ENCODE measurements at places on chromosomes 16 and 17.

GRCh38 chr17:15978606-15979005 lies 20.9 kb downstream of the ZSWIM7 start:
- no peak for DNase-seq

DNA sequence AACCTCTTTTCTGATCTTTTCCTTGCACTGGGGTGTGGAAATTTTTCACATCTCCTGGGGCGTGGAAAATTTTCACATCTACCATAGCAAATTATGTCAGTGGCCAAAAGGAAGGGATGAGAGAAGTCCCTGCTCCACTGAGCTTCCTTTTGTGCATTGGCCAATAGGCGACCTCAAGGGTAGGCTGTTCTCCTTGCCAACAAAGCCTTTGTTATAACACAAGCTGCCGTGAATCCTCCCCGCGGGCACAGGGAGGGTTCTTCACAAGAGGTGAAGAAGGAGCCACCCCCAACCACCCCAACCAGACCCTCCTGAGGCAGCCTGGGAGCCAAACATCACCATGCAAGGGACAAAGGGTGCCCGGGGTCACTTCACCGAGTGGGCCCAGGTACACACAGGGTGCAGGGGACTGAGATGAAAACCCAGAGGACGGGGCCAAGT lies 6.5 kb downstream of the SLC5A11 start:
- no peak for DNase-seq

GRCh38 chr17:37672548-37673078 lies 29.4 kb upstream of the DDX52 start:
- DNase-seq = no peak

- DNase-seq = no peak
These were observed 727 bp upstream of the MBTPS1 start for GRCh38 chr16:84117494-84117843.

GRCh38 chr17:81477173-81477572 lies 35.4 kb downstream of the ACTG1 start:
- DNase-seq = no peak

GRCh38 chr17:335691-336090 lies 16.9 kb downstream of the RPH3AL start:
- no peak for DNase-seq

- no peak for DNase-seq
These were observed 2.6 kb downstream of the KIFC3 start for GRCh38 chr16:57799600-57800199.

DNA sequence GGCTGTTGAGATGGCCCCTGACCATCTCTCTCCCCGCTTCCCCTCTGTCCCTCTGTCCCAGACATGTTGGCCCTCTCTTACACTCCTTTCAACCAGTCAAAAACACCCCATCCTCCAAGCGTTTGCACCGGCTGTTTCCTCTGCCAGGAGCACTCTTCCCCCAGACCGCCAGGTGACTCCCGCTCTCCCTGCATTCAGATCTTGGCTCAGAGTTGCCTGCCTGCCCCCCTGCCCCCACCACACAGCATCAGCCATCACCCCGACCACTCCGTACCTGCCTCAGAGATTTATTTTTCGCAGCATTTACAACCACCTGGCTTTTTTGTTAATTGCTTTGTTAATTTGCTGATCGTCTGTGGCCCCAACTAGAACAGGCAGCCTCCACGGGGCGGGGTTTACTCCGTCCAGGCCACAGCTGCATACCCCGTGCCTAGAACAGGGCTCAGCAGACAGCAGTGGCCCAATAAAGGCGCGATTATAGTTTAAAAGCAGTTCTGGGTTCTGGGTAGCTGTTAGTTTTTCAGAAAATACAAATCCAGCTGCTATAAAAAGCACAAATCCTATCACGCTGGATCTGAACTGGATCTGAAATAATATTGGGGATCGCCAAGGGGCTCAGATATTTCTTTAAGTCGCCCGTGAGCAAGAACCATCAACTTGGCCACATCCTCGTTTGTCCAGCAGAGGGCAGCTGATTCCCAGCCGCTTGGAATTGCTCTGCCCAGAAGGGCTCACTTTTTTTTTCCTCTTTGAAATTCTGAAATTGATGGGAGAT lies 173.6 kb downstream of the IRF8 start:
- DNase-seq = no peak

- no peak for DNase-seq
These were observed 2.6 kb downstream of the SOX8 start for GRCh38 chr16:984121-984694.

- no peak for DNase-seq
These were observed 19.8 kb downstream of the JPH3 start for GRCh38 chr16:87621976-87622713.

- no peak for DNase-seq
These were observed 2.6 kb downstream of the SLC16A6 start for GRCh38 chr17:68288375-68288774.

DNA sequence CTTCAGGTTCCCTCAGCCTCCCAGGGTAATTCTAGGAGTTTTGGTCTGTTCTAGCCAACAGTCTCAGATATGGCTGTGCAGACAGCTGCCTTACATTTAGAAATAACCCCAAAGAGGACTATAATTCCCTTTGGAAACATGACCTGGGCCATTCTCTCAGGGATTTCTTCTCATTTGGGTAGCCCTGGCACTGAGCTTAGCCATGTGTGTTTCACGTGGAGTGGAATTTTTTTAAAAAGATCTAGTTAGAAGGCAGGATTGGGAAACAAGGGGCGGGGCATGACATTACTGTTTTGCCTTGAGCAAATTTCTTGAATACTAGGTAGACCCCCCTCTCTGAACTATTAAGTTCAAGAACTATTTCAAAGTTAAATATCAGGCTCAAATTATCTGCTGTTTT lies 29.6 kb upstream of the MRC2 start:
- no peak for DNase-seq

DNA sequence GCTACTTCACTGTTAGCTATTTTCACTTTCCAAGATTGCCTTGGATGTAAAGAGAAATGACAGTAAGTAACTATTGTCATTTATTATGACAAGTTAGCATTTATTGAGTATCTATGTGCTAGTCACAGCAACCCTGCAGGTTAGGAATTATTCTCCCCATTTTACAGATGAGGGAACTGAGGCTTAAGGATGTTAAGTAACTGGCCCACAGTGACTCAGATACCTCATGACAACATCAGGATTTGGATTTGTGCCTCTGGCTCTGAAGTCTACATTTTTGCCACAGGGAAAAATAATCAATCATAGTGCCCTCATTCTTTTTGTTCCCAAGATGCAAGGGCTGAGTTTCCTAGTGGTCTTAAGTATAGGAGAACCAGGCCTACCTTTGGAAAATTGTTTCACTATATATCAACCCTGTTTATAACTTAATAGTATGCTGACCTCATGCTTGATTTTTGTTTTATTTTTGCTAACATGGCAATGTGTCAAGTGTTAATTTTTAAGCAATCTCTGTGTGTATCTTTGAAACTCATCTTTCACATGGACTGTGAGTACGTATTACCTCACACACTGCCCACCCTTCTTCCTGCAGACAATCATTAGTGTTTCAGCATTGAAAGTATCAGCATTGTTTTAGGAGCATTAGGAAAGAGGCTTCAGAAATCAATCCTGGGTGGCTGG lies 105.0 kb downstream of the TANGO6 start:
- DNase-seq = no peak

DNA sequence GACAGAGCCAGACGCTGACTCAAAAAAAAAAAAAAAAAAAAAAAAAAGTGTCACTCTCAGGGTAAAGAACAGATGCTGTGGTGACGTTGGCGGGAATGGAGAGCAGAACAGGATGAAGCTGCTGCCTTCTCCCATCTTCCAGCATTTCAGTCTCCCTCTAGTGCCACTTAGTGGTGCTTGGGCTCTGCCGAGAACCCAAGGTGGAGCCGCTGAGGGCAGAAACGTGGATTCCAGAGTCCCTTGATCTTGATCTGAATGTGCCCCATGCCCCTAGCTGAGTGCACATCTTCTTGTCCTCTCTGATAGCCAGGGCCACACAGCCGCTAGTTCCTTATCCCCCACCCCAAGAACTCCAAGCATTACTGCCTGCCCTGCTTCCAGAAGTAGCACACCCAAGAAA lies 43.2 kb upstream of the FA2H start:
- no peak for DNase-seq

- no peak for DNase-seq
These were observed 1.2 kb downstream of the MMP2 start for GRCh38 chr16:55480228-55480655.

GRCh38 chr17:17609121-17609520 lies 17.6 kb upstream of the PEMT start:
- DNase-seq = no peak

- no peak for DNase-seq
These were observed 6.2 kb upstream of the MEOX1 start for GRCh38 chr17:43667947-43668348.

DNA sequence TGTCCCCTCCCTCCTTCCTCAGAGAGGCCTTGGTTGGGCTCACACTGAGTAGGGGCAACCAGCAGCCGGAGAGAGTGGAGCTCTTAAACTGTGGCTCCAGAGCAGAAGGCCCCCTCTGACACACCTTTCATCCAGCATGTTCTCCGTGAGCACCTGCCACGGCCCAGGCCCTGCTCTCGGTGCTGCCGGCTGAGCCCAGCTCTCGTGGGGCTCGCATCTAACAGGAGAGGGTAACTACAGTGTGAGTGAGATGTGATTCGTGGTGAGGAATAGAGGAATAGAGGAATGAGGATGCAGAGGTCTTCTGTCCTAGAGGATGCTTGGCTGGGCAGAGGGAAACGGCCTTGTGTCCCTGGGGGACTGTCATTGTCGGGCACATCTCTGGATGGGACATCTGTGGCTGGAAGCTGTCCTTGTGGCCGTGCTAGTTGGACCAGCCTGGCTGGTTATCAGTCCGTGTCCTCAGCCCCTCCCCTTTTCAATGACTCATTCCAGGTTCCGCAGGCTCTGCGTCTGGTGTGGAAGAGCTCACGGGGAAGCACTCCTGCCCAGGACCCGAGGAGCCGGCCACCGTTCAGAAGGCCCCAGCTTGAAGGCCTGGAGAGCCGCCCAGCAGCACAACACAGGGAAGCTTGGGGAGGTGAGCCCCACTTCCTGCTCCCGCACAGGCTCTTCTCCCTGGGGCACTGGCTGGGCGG lies 11.9 kb upstream of the DNASE1 start:
- no peak for DNase-seq

GRCh38 chr17:81270279-81270678 lies 24.8 kb downstream of the SLC38A10 start:
- no peak for DNase-seq

DNA sequence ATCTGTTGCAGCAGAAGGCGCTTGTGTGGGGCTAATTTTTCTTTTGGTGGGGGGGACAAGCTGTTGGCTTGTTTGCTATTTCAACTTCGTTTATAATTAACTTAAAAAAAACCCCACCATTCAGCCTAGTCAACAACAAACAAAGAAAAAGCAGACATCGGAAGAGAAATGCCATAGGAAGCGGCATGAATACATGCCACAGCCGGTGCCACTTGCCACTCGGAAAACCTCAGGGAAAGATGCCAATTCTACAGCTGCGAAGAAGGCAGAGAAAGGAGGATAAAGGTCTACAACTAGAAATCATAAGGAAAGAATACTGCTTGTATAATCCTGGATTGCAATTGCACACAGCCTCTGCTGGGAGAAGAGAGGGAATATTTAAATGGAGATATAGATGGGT lies 254.4 kb upstream of the PMFBP1 start:
- DNase-seq = no peak

- DNase-seq = no peak
These were observed 29.0 kb downstream of the ETV4 start for GRCh38 chr17:43517161-43517560.

- DNase-seq = no peak
These were observed 134.6 kb downstream of the CLEC16A start for GRCh38 chr16:11078812-11079459.

- DNase-seq = no peak
These were observed 8.5 kb downstream of the ZC3H18 start for GRCh38 chr16:88578446-88579313.

DNA sequence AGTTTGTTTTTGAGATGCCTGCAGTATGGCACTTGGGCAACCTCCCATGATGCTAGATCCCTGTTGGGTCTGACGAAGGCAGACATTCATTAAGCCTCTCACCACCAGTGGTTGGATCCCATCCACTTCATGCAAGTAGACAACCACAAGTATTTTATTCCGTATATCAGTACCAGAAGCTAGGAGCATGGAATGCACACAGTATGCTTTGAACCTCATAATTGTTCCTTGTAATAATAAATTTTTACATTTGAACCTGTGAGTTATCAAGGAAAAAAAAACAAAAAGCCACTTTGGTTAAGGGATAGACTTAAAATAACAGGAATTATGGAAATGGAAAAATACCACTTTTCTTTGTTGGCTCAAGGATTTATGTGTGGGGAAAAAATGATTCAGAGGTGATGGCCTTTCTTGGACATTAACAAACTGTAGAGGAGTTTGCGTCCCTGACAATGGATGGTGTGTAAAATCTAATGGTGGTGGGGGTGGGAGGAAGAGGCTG lies 107.1 kb upstream of the KCNJ16 start:
- DNase-seq = no peak

GRCh38 chr16:86756882-86757703 lies 178.7 kb downstream of the FOXL1 start:
- no peak for DNase-seq

GRCh38 chr16:1877804-1878203 lies 5.8 kb upstream of the MEIOB start:
- no peak for DNase-seq

GRCh38 chr16:55487048-55487803 lies 8.2 kb downstream of the MMP2 start:
- DNase-seq = no peak

DNA sequence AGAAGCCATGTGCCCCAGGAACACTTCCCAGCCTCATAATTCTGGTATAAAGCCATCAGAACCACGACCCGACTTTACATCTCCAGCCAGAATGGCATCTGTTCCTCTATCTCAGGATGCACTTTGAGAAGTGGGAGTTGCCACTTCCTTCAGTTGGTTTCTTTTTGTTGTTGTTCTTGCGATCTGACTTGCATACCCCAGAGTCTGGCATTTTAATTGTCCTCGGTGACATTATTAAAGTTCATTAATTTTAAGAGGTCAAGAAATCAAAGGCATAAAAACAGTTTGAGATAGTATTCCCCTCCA lies 13.5 kb downstream of the MARCHF10 start:
- DNase-seq = no peak

GRCh38 chr16:495127-495748 lies 32.3 kb upstream of the CAPN15 start:
- DNase-seq = no peak

GRCh38 chr16:27595993-27596392 lies 46.0 kb downstream of the KATNIP start:
- DNase-seq = no peak

DNA sequence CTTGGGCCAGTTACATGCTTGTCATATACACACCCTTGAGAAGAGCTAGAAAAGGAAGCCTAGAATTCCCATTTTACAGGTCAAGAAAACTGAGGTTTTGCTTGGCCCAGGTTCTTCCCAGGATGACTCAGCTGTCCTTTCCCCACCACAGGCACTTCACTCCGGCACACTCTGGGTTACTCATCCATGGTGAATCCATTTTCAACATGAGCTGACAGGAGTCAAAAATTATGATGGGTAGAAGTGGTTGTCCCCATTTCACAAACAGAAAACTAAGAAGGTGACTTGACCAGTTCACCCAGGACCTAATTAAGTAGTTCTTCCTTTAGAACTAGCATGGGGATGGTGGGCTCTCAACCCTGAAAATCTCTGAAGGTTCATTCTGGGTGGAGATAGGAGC lies 67.2 kb downstream of the USP22 start:
- DNase-seq = no peak

GRCh38 chr16:27425961-27426360 lies 24.0 kb downstream of the IL21R start:
- no peak for DNase-seq
